ENCODE measurements at places on chromosomes 7 and 10.

DNA sequence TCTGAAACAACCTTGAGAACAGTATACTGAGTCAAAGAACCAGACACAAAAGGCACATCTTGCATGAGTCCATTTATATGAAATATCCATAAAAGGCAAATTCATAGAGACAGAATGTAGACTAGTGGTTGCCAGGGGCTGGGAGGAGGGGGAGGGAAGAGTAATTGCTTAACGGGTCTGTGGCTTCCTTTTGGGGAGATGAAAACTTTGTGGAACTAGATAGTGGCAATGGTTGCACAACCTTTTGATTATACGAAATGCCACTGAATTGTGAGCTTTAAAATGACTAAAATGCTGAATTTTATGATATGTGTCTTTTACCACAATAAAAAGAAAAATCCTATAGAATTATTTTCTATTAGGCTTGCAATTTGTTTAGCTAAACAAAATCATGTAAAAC, 16.8 kb downstream of the ADRB1 start:
- no peak for DNase-seq

DNA sequence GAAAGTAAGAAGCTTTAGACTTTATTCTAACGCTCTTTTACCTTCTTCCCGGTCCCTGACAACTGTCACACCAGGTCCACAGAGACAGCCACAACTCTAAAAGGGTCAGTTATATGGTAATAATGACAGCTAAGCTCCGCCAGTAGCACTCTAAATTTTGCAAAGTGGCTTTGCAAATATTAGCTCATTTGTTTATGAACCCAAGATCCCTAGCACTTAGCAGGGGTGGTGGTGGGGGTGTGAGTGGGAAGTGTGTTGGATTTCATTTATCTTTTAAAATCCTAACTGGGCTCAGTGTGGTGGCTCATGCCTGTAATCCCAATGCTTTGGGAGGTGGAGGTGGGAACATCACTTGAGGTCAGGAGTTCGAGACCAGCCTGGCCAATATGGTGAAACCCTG, 34.8 kb upstream of the SDK1 start:
- DNase-seq: no peak

DNA sequence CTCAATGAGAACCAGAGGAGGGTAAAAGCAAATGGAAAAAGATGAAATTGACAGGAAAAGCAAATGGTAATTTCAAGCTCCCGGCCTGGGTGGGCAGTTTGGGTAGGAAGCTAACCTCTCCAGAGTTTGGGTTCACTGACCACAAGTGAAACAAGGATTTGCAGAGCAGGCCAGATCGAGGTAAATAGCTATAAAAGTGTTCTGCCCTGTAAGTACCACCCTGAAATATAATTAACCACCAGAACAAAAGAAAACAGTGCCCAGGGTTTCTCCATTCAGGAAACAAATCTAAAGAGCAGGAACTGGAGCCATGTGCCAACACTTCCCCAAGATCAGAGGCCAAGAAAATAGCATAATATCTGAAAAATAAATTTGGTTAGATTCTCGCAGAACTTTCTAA, 276.7 kb upstream of the MEOX2 start:
- DNase-seq: no peak

GRCh38 chr7:135970682-135971365, 6.3 kb downstream of the MTPN start:
- DNase-seq: no peak

DNA sequence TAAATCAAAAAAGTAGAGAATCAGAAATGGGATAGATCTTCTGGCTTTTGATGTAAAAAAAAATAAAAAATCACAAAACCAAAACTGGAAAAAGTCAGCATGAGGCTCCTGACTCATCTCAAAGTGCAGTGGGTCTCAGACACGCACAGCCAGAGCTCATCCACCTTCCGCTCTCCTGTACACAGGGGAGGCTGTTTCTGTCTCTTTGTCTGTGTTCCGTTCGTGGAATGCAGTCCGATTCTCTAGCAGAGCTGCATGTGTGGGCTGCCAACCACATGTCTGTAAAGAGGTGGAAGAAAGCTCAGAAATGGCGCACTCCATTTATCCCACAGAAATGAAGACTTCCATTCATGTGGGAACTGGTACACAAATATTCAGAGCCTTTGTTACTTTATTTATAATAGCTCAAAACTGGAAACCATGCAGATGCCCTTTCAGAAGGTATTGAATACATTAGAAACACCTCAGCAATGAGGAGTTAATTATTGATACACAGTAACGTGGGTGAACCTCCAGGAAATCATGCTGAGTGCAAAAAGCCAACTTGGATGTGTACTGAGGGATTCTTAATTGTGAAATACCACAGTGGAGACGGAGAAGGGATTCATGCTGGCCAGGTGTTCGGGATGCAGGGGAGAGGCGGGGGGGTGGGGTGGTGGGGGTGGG, 123.3 kb downstream of the TRRAP start:
- DNase-seq: no peak
